Stimulated activated CD8-positive, alpha-beta memory T cell treated with anti-CD3 and anti-CD28 coated beads, Interleukin-7, amount 100 ng/mL, for 4 hours (primary cell): ENCODE measurements at places on chromosomes 7 and 10.

GRCh38 chr7:91519241-91520158, 255.3 kb downstream of the FZD1 start:
- no peak for DNase-seq

DNA sequence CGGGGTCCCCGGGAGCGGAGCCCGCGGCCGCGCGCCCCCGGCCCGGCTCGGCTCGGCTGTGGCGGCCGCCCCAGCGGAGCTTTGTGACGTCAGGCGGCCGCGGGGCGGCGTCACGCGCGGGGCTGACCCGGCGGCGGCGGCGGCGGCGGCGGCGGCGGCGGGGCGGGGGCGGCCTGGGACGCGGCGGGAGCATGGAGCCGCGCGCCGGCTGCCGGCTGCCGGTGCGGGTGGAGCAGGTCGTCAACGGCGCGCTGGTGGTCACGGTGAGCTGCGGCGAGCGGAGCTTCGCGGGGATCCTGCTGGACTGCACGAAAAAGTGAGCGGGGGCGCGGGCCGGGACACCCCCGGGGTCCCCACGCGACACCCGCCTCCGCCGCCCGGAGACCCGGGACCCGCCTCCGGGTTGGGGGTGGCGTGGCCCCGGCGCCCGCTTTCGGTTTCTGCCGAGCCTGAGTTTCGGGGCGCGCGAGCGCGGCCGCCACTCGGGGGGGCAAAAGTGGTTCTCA, at the start of gene PWWP2B:
Gene PWWP2B (plus strand): TSS at position 165 of the 506 bp plus-strand sequence. CDS start 27 bp downstream, at position 192.
- peak; percentile 68 for DNase-seq

GRCh38 chr7:135761751-135762488, 13.3 kb upstream of the FAM180A start:
- DNase-seq, result no peak

GRCh38 chr10:105615715-105616365, 974.8 kb downstream of the SORCS3 start:
- DNase-seq, result no peak

GRCh38 chr10:122029499-122030199, 40.7 kb downstream of the TACC2 start:
- DNase-seq, result no peak

GRCh38 chr7:140676306-140676705, 3.6 kb downstream of the ADCK2 start:
- no peak for DNase-seq

- DNase-seq, result no peak
Observed at GRCh38 chr10:114825513-114826253, 4.1 kb downstream of the FHIP2A start.

- peak; percentile 62 for DNase-seq
Observed at GRCh38 chr10:32367793-32368453, 21.0 kb upstream of the EPC1 start.

GRCh38 chr7:83178796-83179195, 16.1 kb upstream of the PCLO start:
- DNase-seq, result no peak

DNA sequence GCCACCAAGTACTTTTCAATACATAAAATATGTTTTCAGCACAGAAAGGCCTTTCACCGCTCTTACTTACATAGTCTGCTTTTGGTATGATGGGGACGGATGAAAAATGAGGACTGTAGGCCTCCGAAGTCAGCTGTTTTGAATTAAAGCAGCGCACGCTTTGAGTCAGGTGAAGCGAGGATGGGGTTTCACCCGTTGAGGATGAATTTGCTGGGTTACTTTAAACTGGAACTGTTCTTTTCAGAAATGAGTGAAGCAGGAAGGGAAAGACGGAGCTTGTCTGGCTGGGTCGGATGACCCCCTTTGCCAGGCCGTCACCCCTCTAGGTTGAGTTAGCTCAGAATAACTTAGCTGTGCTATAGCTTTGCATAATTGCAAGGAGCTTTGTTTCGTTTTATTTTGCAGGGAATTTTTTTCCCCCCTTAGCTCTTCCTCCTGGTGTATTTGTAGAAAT, 40.0 kb downstream of the CUX1 start:
- no peak for DNase-seq

DNA sequence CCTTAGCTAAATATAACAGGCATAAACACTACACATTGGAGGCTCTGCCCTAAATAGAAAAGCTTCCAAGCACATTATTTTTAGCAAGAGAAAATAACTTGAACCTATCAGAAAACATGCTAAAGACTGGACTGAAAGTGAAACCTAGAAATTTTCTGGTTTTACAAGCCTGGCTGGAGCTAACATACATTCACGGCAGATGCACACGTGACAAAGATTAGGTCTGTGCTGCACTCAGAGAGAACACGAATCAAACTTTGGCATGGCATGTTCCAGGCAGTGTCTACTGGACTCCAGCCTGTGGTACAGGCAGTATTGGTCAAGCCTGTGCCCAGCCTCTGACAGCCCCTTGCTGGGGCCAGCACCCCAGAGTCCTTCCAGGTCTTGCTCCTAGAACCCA, 94.1 kb upstream of the PCBD1 start:
- DNase-seq, result no peak

GRCh38 chr10:110174816-110175215, 32.6 kb upstream of the MXI1 start:
- DNase-seq, result no peak

- peak; percentile 61 for DNase-seq
Observed at GRCh38 chr7:92833766-92834506, 2.4 kb downstream of the CDK6 start.

- DNase-seq, result peak; percentile 19
Observed at GRCh38 chr7:111090846-111091245, at the start of gene LRRN3. Gene LRRN3, plus strand, starts transcription at chr7:111091127. Its CDS starts 31,646 bp downstream, at chr7:111122773.

GRCh38 chr10:89553064-89553734, 17.8 kb upstream of the SLC16A12 start:
- no peak for DNase-seq

- DNase-seq, result no peak
Observed at GRCh38 chr10:67864607-67865371, 19.7 kb upstream of the SIRT1 start.

DNA sequence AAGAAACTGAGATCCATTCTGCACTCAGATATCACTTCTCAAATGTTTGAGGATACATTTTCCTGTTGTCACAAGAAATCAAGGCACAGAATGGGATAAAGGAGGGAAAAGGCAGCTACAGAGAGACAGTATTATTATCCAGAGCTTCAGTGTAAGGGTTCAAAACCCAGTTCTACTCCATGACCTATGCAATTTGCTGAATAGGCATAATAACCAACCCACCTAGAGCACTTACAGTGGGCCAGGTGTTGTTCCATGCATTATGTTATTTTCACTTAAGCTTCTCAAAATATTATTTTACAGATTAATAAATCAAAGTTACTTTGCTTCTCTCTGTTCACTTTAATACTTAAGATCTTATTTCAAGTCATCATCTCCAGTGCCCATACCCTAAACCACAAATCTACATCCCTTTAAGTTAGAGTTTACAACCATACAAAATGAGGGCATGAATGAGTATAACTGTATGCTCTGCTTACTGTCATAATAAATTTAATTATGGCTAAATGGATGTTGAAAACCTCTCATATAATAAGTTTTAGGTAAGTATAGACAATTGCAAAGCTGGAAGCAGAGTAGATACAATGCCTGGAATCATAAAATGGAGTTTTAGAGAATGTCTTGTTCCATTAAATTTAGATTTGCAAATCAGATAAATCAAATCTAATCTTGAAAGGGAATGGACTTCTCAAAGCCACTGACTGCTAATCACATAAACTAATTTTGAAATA, 28.1 kb upstream of the PCLO start:
- DNase-seq, result no peak

GRCh38 chr7:106260136-106260561, 24.6 kb downstream of the NAMPT start:
- no peak for DNase-seq

GRCh38 chr10:8830876-8831275, 776.4 kb downstream of the GATA3 start:
- DNase-seq, result no peak

- no peak for DNase-seq
Observed at GRCh38 chr10:1824928-1825327, 87.6 kb upstream of the ADARB2 start.

- DNase-seq, result no peak
Observed at GRCh38 chr7:67661-68395, 124.5 kb upstream of the FAM20C start.

DNA sequence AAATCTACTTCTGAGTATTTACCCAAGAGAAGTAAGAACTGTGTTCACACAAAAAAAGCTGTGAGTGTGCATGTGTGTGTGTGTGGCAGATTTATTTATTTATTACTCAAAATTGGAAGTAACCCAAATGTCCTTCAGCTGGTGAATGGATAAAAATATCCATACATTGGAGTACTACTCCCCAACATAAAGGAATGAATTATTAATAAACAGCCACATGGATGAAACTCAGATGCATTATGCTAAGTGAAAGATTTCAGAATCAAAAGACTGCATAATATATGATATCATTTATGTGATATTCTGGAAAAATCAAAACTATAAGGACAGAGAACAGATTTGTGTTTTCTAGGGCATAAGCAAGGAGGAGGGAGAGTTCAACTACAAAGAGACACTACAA, 47.1 kb upstream of the DNAH11 start:
- no peak for DNase-seq

- no peak for DNase-seq
Observed at GRCh38 chr7:98322331-98323270, 41.1 kb downstream of the BRI3 start.

DNA sequence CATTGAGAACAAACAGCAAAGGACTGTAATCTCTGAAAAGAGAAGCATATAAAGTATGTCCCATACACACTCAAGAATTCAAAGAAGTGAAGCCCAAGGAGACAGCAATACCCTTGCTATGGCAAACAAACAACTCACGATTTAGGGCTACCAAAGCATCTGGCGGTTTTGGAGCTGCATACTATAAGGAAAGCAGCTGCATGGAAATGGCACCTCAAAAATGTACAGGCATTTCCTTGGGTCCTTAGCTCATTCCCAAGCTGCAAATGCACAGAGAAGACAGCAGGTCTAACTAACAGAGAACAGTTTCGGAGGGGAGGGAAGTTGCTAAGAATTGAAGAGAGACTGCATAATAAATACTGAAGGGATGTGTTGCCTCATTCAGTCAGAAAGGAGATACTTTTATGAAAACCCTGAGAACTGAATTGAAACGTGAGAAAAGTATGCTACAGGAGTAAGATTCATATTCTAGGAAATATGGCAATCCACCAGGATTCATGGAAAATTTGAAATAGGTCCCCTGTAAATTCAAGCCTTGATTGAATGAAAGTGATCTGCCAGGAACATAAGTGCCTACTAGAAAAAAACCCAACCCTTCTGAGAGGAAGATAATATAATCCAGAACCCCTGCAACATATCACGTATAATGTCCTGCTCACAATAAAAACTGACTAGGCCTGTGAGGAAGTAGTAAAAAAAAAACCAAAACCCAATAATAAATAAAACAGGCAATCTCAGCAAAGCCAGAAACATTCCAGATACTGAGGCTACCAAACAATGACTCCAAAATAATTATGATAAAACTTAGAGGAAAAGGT, 36.4 kb downstream of the CUBN start:
- no peak for DNase-seq

- no peak for DNase-seq
Observed at GRCh38 chr7:113142385-113143119, 24.2 kb upstream of the SMIM30 start.

- no peak for DNase-seq
Observed at GRCh38 chr10:18368682-18369081, 228.5 kb downstream of the CACNB2 start.

DNA sequence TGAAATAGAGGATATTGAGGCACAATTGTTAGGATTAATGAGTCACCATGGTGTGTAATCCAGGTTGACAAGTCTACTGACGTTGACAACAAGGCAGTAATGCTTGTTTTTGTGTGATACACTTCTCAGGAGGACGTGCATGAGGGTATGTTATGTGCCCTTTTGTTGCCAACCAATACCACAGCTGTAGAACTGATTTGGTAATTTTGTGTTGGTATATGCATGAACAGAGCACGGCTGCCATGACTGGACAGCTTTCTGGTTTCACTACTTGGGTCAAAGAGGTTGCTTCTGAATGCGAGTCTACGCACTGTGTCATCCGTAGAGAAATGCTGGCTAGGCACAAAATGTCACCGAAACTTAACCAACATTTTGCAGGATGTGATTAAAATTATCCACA, 32.9 kb downstream of the PHTF2 start:
- DNase-seq, result no peak

DNA sequence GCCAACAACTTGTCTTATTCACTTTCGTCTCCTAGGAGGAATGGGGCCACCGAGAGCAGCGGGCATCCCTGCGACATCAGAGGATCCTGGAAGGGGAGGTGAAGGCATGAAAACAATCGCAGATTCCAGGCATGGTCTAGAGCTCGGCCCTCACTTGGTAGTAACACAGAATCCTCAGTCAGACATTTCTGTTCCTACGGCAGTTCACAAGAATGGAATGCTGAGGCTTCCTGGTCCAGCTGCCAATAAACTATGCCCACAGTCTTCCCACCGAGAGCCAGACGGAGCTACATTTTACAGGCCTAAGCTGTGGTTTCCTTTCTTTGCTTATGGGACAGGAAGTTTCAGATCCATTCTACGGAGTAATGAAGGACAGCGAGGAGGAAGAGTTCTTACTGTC, 75.8 kb downstream of the OR13A1 start:
- no peak for DNase-seq

GRCh38 chr7:55520426-55521140, 51.7 kb downstream of the VOPP1 start:
- no peak for DNase-seq

DNA sequence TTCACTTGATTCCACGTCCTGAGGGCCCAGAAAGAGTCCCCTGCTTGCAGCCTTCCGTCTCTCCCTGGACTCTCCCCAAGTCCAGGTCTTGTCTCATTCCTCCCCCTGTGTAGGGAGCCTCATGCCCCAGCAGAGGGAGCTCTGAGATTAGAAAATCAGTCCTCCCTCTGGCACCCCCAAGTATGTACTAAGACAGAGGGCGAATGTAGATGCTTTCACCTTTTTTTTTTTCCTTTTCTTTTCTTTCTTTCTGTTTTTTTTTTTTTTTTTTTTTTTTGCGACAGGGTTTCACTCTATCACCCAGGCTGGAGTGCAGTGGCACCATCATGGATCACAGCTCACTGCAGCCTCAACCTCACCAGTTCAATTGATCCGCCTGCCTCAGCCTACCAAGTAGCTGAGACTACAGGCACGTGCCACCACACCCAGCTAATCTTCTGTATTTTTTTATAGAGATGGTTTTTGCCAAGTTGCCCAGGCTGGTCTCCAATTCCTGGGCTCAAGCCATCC, 10.3 kb downstream of the SFXN3 start:
- DNase-seq, result peak; percentile 69

DNA sequence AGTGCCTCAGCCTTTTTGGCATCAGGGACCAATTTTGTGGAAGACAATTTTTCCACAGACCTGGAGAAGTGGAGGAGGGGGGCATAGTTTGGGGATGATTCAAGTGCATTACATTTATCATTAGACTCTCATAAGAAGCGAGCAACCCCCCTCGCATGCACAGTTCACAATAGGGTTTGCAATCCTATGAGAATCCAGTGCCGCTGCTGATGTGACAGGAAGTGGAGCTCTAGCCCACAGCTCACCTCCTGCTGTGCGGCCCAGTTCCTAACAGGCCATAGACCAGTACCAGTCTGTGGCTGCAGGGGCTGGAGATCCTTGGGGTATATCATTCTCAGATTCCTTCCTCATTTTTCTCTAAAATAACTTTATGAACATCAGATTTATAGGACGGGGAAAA, 50.8 kb downstream of the ATAD1 start:
- no peak for DNase-seq
